ENCODE measurements at places on chromosomes 1 and 21. TPM values are rescaled to one million over a fixed set of nuclear protein-coding genes. Genes with fewer than 3 reads are reported as not detected.

The TSTD1 gene
- total RNA-seq: 217 TPM

The RHEX gene
- 20.6 TPM for total RNA-seq

The LMX1A gene
- total RNA-seq: 1.3 TPM

The CDA gene
- 1.3 TPM for total RNA-seq

The ALDH9A1 gene
- 110 TPM for total RNA-seq

The LRRC47 gene
- total RNA-seq: 31.5 TPM

The CFHR1 gene
- not detected for total RNA-seq

The GPR25 gene
- not detected for total RNA-seq

The CYP4A22 gene
- 0.66 TPM for total RNA-seq

The ST6GALNAC5 gene
- 53.4 TPM for total RNA-seq

DNA sequence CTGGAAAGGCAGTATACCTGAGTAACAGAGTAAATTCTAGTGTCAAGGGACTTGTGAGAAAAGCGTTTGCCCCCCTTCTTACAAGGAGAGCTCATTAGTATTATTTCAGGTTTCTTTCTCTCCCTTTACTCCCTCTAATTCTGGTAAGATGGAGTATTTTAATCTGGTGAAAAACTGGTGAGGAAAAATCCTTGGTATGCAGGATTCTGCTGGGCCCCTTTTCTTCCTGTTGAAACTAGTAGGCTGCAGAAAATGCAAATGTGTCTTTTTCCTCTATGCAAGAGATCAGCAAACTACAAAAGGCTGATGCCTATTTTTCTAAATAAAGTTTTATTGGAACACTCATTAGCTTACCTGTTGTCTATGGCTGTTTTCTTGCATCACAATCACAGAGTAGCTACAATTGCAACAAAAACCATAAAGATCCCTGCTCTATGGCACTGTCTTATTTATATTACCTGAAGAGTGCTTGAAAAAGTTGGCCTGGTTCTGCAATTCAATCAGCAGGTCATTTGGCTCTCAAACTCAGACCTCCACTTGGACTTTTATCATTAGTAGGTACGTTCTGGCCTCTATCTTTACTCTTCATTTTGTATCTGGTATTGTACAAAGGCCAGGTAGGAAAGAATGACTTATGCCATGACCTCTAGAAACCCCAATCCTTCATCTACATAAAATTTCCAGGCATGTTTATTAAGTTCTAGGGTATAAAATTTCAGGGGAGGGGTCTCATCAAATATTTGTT lies 109.6 kb downstream of the AKT3 start:
- H3K27me3 ChIP-seq: no peaks in the 10 kb centered on the region
- H3K4me1 ChIP-seq: no peaks in the 10 kb centered on the region
- H3K4me3 ChIP-seq: no peak overlapping the region

GRCh38 chr1:208207388-208208131 lies 36.6 kb downstream of the PLXNA2 start:
- peak overlapping the region; percentile 66 for H3K27ac ChIP-seq
- H3K4me3 ChIP-seq: no peak overlapping the region
- DNase-seq: no peak
- no peaks in the 10 kb centered on the region for H3K4me1 ChIP-seq
- no peaks in the 10 kb centered on the region for H3K36me3 ChIP-seq

GRCh38 chr1:35442734-35443133 lies 114.5 kb downstream of the KIAA0319L start:
- peak overlapping the region; percentile 28 for H3K27ac ChIP-seq
- H3K4me1 ChIP-seq: no peaks in the 10 kb centered on the region
- H3K4me3 ChIP-seq: no peak overlapping the region

GRCh38 chr21:31201144-31201543 lies 142.9 kb downstream of the TIAM1 start:
- no peaks in the 10 kb centered on the region for H3K27me3 ChIP-seq
- DNase-seq: no peak
- no peak overlapping the region for H3K27ac ChIP-seq
- H3K4me1 ChIP-seq: no peaks in the 10 kb centered on the region

DNA sequence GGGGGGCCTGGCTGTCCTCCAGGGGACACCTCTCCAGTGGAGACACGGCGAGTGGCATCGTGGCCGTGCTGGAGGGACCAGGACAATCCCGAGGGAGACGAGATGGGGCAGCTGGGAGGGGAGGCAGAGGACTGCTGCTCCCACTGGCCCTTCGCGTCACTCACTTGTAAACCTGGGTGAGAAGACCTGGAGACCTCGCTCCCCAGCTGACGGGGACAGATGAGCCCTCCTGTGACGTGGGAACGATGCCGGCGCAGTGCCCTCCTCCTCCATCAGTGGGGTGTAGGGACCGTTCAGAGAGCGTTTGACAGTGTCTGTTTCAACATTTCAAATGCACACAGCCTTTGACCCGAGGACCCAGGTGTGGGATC lies 4.6 kb downstream of the SPATC1L start:
- H3K27ac ChIP-seq: no peak overlapping the region
- H3K36me3 ChIP-seq: no peaks in the 10 kb centered on the region
- peak; percentile 16 for DNase-seq
- no peaks in the 10 kb centered on the region for H3K4me1 ChIP-seq
- H3K27me3 ChIP-seq: no peaks in the 10 kb centered on the region

DNA sequence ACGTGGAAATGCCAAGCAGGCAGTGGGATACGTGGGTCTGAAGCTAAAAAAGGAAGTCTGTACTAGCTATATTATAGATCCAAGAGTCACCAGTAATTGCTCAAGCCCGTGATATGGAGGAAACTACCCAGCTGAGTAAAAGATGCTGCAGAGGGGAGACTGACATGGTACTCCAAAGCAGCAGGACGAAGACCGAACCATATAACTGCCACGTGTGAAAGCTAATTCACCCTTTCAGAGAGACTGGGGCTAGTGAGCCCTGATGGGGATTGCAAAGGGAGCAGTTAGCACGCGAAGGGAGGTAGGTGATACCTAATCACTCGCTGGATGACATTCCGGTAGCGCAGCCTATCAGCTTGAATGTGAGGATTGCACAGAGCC lies 316 bp downstream of the AP4B1 start:
- no peaks in the 10 kb centered on the region for H3K27me3 ChIP-seq
- H3K4me3 ChIP-seq: peak overlapping the region; percentile 66
- no peaks in the 10 kb centered on the region for H3K4me1 ChIP-seq

GRCh38 chr1:221994939-221995338 lies 253.1 kb upstream of the DUSP10 start:
- no peaks in the 10 kb centered on the region for H3K27me3 ChIP-seq
- H3K4me3 ChIP-seq: no peak overlapping the region

DNA sequence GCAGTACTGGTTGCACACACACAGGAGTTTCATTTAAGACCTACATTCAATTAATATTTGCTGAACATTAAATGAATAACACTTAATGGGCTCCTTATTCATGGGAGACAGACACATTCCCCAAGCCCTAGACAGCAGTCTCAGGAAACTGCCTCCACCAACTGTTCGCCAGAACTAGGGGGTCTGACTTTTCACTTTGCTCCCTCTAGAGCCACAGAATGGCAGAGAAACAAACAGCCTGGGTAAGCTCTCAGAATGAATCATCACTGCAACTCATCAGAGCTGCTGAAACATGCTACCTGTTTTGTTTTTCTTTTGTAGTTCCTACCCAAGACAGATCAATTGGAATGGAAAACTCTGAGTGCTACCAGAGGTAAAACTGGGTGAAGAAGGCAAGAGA lies 31.7 kb downstream of the ELK4 start:
- no peaks in the 10 kb centered on the region for H3K27me3 ChIP-seq
- no peak overlapping the region for H3K4me3 ChIP-seq
- no peaks in the 10 kb centered on the region for H3K4me1 ChIP-seq
- H3K36me3 ChIP-seq: no peaks in the 10 kb centered on the region

GRCh38 chr1:167248707-167249642 lies 28.3 kb downstream of the POU2F1 start:
- no peak overlapping the region for H3K4me3 ChIP-seq
- no peaks in the 10 kb centered on the region for H3K27me3 ChIP-seq
- DNase-seq: no peak
- H3K4me1 ChIP-seq: no peaks in the 10 kb centered on the region
- H3K27ac ChIP-seq: no peak overlapping the region
- no peaks in the 10 kb centered on the region for H3K36me3 ChIP-seq

GRCh38 chr1:19405195-19405760 lies 80.1 kb downstream of the CAPZB start:
- no peak overlapping the region for H3K27ac ChIP-seq
- no peak for DNase-seq
- no peaks in the 10 kb centered on the region for H3K36me3 ChIP-seq
- H3K27me3 ChIP-seq: no peaks in the 10 kb centered on the region

- H3K4me1 ChIP-seq: no peaks in the 10 kb centered on the region
- DNase-seq: peak; percentile 81
These were observed 85.7 kb downstream of the NENF start for GRCh38 chr1:212518188-212519054.

GRCh38 chr1:53580009-53580400 lies 120.8 kb downstream of the DMRTB1 start:
- no peak overlapping the region for H3K27ac ChIP-seq
- no peaks in the 10 kb centered on the region for H3K36me3 ChIP-seq
- no peaks in the 10 kb centered on the region for H3K4me1 ChIP-seq
- H3K4me3 ChIP-seq: no peak overlapping the region
- DNase-seq: no peak
- no peaks in the 10 kb centered on the region for H3K27me3 ChIP-seq

- no peaks in the 10 kb centered on the region for H3K36me3 ChIP-seq
- no peak for DNase-seq
- no peaks in the 10 kb centered on the region for H3K4me1 ChIP-seq
- H3K4me3 ChIP-seq: no peak overlapping the region
- H3K27me3 ChIP-seq: peaks cover 17% of the 10 kb centered on the region
These were observed 6.5 kb downstream of the KCNN3 start for GRCh38 chr1:154863315-154864174.

- peak overlapping the region; percentile 33 for H3K27ac ChIP-seq
- no peaks in the 10 kb centered on the region for H3K27me3 ChIP-seq
- no peak for DNase-seq
- no peaks in the 10 kb centered on the region for H3K4me1 ChIP-seq
- no peaks in the 10 kb centered on the region for H3K36me3 ChIP-seq
- no peak overlapping the region for H3K4me3 ChIP-seq
These were observed 150.1 kb downstream of the PBX1 start for GRCh38 chr1:164709126-164709525.

- DNase-seq: no peak
- no peak overlapping the region for H3K4me3 ChIP-seq
- no peak overlapping the region for H3K27ac ChIP-seq
- no peaks in the 10 kb centered on the region for H3K36me3 ChIP-seq
These were observed 12.4 kb downstream of the TNFRSF9 start for GRCh38 chr1:7928247-7928646.

- no peaks in the 10 kb centered on the region for H3K4me1 ChIP-seq
- H3K27ac ChIP-seq: no peak within 1 kb of the TSS
- H3K27me3 ChIP-seq: no peaks in the 10 kb centered on the region
- H3K4me3 ChIP-seq: no peak within 1 kb of the TSS
These were observed at the start of gene PTPN7 for GRCh38 chr1:202160377-202160940. PTPN7 (minus strand) TSS chr1:202160602; CDS start chr1:202159402, 1,200 bp downstream.

DNA sequence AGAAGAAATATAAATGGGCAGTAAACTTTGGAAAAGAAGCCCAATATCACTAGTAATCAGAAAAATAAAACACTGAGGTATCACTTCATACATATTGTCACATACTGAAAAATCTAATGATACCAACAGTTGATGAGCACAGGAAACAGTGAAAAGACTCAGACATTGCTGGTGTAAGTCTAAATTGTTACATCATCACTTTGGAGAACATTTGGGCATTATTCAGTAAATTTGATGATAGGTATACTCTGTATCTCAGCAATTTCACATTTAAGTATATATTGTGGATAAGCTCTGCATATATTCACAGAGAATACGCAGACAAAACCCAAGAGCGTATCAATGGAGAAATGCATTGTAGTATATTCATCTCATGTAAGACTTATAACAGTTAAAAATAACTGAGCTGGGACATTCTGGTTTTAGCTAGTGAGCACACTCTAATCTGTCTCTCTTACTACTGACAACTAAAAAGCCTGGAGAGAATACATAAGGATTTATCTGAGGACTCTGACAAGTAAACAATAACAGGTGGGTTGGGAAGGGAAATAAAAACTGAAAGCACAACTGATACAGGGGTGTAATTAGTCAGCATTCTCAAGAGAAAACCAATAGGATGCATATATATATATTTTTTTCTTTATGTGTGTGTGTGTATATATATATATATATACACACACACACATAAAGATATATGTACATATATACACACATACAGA lies 212.7 kb upstream of the JUN start:
- H3K4me3 ChIP-seq: no peak overlapping the region
- no peak for DNase-seq
- no peaks in the 10 kb centered on the region for H3K4me1 ChIP-seq
- no peaks in the 10 kb centered on the region for H3K36me3 ChIP-seq
- H3K27ac ChIP-seq: no peak overlapping the region

DNA sequence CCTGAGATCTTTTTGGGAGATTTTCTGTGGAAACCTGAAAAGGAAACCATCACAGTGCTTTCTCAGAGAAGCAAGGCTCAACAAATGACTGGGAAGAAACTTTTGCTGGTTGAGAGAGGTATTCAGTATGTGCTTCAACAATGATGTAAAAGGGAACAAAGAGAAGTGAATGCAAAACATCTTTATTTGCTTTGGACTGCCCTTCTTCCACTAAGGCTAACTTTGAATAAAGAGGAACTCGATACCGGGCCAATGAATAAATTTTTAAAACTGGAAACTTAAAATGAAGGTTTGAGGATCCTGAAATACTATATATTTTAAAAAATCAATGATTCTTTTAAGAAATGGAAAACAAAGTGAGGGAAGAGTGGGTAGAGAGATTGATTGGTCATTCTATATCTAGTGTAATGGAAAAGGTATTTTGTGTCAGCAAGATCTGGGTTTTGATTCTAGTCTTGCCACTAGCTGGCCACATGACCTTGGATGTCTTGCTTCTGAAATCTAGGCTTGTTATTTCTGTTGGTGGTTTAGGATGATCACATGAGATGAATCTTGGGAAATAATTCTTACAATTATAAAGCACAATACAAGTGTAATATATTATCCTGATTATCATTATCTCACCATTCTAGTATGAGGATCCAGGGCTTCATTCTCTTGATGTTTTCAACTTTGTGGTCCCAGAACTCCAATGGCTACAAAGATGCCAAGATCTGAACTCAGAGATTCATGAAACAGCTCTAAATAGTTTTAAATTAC lies 34.6 kb upstream of the APOBEC4 start:
- no peak overlapping the region for H3K4me3 ChIP-seq
- no peak overlapping the region for H3K27ac ChIP-seq
- H3K4me1 ChIP-seq: no peaks in the 10 kb centered on the region
- no peak for DNase-seq
- no peaks in the 10 kb centered on the region for H3K27me3 ChIP-seq

GRCh38 chr1:59178339-59179187 lies 118.3 kb upstream of the FGGY start:
- no peak for DNase-seq
- H3K4me1 ChIP-seq: no peaks in the 10 kb centered on the region
- H3K27me3 ChIP-seq: no peaks in the 10 kb centered on the region
- H3K36me3 ChIP-seq: no peaks in the 10 kb centered on the region
- peak overlapping the region; percentile 62 for H3K27ac ChIP-seq
- no peak overlapping the region for H3K4me3 ChIP-seq
